AML-193 (cell line): ENCODE measurements at places on chromosomes 12 and 14.

DNA sequence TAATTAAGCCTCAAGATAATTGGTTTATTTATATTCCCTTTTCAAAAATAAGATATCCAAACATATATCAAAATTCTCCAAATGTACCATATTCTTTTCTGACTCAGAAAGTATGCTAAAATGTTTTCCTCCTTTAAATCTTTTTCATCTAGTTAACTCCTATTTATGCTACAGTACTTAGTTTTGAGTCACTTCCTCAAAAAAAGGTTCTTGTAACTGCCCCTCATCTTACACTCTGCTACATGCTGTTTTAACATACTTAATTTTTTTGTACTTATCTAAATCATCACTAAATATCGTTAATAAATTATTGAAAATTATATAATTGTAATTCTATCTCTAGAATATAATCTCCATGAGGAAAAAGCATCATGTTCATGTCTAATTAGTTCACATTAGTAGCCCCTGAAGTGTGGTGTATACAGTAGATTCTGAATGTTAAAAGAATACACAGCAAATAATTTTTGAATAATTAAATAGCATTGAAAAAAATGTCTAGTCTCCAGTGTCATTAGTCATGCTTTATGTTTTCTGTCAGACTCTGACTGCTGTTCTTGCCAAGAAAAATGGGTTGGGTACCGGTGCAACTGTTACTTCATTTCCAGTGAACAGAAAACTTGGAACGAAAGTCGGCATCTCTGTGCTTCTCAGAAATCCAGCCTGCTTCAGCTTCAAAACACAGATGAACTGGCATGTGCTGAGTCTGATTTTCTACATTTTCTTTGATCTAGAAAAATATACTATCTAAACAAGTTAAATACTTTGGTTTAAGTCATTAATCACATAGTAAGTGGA, 3.5 kb downstream of the KLRD1 start:
- DNase-seq = no peak

- no peak for DNase-seq
These were observed 146.4 kb upstream of the ATXN7L3B start for GRCh38 chr12:74391283-74391682.

DNA sequence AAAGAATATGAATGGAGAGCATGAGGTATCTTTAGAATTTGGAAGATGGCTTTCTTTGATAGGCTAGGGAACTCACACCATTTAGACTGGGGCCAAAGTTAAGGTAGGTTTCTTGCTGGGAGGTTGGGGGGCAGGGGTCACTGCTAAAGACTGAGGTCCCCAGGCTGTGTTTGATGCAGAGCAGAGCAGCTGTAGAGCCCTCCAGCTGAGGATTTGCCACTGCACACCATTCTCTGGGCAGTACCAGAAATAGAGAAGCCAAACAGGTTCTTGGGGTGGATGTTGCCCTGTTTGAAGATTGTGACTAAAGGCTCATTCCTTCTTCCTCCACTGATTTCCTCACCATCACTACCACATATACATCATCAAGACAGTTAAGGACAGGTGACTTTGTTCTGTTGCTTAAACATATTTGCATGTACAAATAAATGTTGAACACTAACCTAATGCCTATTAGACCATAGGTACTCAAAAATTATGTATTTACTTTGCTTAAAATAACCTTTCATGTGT, 7.9 kb downstream of the NTF3 start:
- DNase-seq = no peak

DNA sequence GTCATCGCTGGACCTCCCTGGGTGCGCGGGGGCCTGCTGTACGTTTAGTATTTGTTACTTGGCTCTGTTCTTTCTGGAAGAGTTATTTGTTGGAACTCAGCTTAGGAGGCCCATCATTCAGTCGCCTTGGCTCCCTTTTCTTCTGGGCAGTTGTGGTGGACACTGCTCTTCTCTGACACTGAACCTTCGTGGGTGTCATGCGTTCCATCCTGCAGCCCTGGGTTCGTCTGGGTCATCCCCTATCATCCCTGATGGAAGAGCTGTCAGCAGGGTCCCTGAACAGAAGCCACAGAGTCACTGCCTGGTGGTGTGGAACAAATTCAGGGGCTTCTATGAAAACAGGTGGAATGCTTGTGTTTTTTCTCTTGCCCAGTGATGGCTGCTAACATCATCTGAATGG, 52.9 kb upstream of the SCN8A start:
- DNase-seq = no peak

DNA sequence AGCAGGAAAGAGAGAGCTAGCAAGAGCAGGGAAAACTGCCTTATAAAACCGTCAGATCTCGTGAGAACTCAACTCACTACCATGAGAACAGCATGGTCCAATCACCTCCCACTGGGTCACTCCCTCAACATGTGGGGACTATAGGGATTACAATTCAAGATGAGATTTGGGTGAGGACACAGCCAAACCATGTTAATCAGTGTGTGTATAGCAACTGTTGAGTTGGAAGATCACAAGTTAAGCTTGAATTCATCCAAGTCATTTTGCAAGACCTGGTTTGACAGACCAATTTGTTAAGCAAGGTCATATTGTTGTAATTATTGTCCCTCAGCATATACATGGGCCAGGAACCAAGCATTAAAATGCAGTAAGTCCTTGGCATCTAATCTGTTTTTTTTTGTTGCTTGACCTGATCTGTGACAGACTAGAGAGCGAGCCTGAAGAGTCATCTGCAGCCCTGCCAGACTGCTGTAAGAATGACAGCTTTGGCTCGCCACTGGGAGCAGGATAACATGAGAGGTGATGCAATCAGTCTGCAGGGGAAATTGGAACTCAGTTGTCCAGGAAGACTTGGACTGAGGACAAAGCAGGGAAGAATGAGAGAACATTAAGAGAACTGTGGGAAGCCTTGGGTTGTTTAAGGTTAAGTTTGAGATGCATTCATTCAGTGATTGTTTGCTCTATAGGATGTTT, 297.6 kb upstream of the SEL1L start:
- no peak for DNase-seq

- DNase-seq = no peak
These were observed 10.1 kb downstream of the LACRT start for GRCh38 chr12:54624315-54625279.

DNA sequence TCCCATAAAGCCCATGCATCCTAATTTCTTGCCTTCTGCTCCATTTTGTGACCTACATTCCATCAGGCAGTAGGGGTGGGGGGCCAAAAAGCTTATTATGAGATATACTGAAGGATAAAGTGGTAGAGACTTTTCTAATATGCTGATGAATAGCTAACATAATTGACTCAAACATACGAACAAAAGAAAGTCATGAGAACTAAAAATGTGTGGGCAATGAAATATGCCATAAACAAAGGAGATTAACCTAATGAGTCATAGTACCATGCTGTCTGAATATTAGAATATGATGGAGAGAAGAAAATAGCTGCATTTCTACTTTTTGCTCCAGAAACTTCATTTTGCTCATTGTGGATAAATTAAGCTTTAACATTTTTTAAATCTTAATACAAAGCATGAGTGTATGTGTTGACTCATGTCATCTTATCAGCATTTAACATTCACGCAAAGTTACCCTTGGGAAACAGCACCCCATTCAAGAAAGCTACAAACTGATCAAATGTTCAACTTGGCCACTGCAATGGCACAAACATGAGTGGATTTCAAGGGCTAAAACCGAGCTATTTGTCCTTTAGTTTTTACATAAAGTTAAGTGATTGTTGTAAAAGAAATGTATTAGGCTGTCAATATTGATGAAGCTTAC, 64.0 kb upstream of the DIO2 start:
- no peak for DNase-seq

DNA sequence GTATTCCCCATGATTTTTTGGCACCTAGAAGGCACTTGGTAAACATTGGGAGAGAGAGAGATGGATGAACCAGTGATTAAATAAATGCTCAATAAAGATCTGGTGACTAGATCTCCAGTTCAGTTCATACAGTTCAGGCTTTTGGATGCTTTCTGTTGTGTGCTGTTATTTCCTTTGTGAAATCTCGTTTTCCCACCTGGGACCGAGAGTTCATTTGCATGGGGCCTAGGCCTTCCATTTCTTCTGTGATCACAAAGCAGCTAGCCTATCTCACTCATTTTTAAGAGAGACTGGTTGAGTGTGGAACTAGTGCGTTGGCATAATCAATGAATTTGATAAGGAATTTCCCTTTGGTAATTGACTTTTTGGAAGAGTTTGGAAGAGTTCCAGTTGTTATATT, 104.0 kb downstream of the VRK1 start:
- DNase-seq = no peak

DNA sequence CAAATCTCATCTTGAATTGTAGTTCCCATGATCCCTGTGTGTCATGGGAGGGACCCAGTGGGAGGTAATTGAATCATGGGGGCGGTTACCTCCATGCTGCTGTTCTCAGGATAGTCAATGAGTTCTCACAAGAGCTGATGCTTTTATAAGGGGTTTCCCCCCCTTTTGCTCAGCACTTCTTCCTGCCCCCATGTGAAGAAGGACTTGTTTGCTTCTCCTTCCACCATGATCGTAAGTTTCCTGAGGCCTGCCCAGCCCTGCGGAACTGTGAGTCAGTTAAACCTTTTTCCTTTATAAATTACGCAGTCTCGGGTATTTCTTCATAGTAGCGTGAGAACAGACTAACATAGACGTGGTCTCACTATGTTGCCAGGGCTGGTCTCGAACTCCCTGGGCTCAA, 56.1 kb upstream of the EIF5 start:
- no peak for DNase-seq

DNA sequence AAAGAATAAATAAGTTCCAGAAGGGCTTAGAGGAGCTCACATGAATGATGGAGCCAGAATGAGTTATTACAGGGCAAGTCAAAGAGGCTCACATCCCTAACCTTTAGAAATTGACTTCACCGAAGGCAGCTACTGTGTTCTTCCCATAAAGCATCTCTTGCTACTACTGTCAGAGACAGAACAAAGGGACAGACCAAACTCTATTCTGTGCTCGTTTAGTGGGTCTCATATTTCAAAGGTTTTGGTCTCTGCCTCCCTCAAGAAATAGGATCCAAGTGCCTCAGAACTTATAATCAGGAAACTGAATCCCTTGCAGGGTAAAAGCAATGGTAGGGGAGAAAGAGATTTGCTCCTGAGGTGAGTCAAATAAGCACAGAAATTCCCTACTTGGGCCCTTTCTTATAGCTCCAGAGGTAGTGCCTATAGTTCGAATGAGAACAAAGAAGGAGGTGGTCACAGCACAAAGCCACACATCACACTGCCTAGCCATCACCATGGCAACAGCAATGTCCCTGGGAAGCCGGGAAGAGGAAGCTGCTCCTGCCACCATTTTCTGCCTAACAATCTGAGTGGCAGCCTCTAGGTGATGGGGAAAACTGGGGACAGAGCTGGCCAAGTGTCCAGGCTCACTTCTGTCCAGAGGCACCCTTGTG, 294.9 kb downstream of the FOXN3 start:
- no peak for DNase-seq

- DNase-seq = no peak
These were observed 152.5 kb downstream of the PTPRO start for GRCh38 chr12:15474766-15475165.

GRCh38 chr12:76144245-76144549, 59.7 kb upstream of the NAP1L1 start:
- DNase-seq = no peak
